KG1 (cell line): ENCODE measurements at places on chromosomes 1 and 21.
A peak's percentile ranks its signal among the peaks of the same experiment; 100 is the strongest.

DNA sequence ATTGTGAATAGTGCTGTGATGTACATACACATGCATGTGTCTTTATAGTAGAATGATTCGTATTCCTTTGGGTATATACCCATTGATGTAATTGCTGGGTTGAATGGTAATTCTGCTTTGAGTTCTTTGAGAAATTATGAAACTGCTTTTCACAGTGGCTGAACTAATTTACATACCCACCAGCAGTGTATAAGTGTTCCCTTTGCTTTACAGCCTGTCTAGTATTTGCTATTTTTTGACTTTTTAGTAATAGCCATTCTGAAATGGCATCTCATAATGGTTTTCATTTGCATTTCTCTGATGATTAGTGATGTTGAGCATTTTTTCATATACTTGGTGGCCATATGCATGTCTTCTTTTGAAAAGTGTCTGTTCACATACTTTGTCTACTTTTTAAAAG, 54.5 kb upstream of the FAM78B start:
- DNase-seq = no peak

- DNase-seq = no peak
Observed at GRCh38 chr1:218872026-218872425, 301.7 kb upstream of the LYPLAL1 start.

- no peak for DNase-seq
Observed at GRCh38 chr1:26994787-26995517, 1.5 kb downstream of the TRNP1 start.

GRCh38 chr1:197776351-197777105, 1.2 kb upstream of the DENND1B start:
- peak; percentile 71 for DNase-seq

GRCh38 chr1:163093579-163093978, 24.4 kb downstream of the RGS4 start:
- no peak for DNase-seq
